Activated CD8-positive, alpha-beta memory T cell treated with anti-CD3 and anti-CD28 coated beads for 1 hour (primary cell): ENCODE measurements at places on chromosomes 12 and 14.

- no peak for DNase-seq
Observed at GRCh38 chr12:92802906-92803305, 100.1 kb downstream of the PLEKHG7 start.

DNA sequence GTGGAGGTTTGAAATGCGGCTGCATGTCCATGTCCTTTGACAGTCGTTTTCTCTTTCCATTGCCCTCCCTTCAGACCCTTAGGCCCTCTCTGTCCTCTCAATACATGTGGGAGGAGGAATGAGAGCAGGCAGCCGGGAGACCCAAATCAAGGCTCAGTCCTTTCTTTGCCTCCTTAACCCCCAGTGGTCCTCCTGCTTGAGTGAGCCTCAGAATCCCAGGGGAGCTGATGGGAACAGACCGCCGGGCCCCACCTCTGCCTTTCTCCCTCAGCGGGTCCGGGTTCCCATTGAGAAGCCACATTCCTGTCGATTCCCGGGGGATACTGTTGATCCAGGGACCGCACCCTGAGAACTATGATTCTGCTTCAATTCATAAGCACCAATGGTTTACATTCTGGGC lies 77.9 kb upstream of the RFLNA start:
- DNase-seq, result no peak

- DNase-seq, result no peak
Observed at GRCh38 chr14:25014440-25014839, 35.5 kb downstream of the STXBP6 start.

DNA sequence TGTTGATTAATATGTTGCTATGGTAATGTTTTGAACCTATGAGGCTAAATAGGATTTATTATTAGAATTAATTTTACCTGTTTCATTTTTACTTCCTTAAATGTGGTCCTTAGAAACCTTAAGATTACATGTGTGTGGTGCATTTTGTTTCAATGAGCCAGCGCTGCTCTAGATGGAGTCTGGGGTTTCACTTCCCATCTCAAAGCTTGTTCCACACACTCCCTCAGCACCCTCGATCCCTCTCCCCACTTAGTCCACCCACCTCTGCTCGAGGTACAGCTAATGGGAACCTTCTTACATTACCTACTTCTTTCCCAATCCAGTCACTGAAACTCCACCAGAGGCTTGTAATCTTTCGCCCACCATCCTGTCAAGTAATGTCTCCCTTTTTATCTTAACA lies 205.2 kb downstream of the PAX9 start:
- DNase-seq, result no peak

GRCh38 chr14:105146181-105146975 lies 22.2 kb downstream of the JAG2 start:
- no peak for DNase-seq

GRCh38 chr12:48340943-48341342 lies 9.8 kb downstream of the ZNF641 start:
- DNase-seq, result no peak

GRCh38 chr14:69943084-69943780 lies 64.0 kb downstream of the SMOC1 start:
- DNase-seq, result no peak

DNA sequence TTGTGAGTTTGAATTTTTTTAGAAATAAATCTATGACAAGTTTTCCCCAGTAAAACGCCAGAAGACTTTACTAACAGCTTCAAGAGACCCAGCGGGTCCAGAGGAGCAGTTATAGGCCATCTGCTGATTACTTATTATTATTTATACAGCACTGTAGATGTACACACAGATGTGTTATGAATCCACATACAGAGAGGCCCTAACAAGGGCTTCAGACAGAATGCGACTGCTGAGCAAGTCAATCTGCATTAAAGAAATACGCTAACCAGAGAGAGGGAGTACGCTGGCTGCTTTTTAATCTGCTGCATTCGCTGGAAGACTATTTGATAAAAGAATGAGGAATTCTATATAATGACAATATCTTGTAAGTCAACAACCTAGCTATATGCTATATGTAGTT lies 32.5 kb downstream of the ATF7 start:
- no peak for DNase-seq

DNA sequence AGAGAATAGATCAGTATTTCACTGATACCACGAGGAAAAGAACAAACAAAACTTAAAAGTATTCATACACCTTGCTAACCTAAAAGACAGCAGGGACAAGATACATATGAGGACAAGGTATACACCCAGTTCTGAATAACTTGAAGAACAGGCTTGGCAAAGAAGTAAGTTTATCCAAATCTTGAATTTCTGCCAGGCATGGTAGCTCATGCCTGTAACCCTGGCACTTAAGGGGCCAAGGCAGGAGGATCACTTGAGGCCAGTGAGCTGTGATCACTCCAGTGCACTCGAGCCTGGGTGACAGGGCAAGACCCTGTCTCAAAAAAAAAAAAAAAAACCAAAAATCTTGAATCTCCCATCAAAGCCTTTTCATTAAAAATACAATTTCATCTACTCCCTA lies 25.0 kb downstream of the EIF2S1 start:
- DNase-seq, result no peak

- no peak for DNase-seq
Observed at GRCh38 chr14:67385618-67386017, 25.5 kb downstream of the EIF2S1 start.

GRCh38 chr14:31937730-31938346 lies 139.3 kb upstream of the ARHGAP5 start:
- DNase-seq, result peak; percentile 21

DNA sequence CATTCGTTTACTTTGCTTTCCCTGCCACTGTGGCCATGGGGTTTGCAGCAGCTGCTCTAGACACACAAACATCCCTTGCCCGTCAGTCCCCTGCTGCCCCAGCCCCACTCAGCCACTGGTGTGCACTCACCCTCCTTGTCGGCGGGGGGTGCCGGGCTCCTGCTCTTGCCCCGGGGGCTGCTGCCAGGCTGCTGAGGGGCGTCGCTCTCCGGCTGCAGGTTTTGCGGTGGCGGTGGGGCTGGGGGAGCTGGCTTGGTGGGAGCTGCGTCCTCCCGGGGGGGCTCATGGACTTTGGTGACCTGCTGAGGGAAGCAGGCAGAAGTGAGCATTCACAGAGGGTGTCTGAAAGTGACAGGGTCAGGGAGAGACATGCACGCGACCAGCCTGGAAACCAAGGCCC lies 67.1 kb downstream of the RFLNA start:
- no peak for DNase-seq

GRCh38 chr12:27919671-27920235 lies 52.8 kb downstream of the PTHLH start:
- DNase-seq, result no peak

DNA sequence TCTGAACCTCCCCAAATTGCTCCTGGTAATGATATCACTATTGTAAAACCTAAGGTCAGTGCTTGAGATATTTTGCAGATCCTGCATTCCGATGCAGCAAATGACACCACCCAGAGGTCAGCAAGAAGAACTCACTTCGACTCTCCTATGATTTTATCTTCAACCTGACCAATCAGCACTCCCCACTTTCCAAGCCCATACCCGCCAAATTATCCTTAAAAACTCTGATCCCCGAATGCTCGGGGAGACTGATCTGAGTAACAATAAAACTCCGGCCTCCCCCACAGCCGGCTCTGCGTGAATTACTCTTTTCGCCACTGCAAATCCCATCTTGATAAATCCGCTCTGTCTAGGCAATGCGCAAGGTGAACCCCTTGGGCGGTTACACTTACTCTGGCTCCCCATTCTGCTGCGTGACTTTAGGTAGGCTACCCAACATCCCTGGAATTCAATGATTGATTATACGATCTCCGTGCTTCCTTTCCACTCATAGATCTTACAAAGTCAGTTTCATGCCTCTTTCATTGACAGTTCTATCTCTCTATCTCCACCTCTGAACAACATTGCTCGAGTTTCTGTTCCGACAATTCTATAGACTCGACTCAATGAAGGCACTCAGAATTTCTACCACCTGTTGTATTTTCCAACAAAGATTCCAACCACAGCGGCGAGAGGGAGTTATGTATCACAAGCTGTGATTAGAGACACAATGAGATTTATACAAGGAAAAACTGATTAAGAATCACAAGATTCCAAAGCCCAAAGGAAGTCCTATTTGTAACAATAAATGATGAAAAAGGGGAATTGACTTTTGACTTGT lies 939 bp downstream of the NPC2 start:
- no peak for DNase-seq

DNA sequence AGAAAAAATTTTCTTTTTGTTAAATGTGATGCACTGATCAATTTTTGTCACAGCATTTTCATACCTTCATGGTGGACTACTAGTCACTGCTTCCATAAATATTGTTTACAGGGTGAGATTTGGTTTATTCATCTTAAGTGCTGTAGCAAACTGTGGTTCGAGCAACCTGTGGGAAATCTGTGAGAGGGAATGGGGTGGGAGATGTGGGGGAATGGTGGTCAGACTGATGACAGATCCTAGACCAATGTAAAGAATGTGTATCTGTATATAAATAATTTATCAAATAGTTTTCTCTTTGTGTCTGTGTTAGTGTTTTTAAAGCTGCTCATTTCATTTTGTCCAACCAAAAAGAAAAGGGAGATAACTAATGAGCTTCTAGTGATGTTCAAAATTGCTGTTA lies 26.7 kb downstream of the CSRP2 start:
- DNase-seq, result no peak

GRCh38 chr12:104935886-104936285 lies 22.2 kb downstream of the SLC41A2 start:
- DNase-seq, result no peak

DNA sequence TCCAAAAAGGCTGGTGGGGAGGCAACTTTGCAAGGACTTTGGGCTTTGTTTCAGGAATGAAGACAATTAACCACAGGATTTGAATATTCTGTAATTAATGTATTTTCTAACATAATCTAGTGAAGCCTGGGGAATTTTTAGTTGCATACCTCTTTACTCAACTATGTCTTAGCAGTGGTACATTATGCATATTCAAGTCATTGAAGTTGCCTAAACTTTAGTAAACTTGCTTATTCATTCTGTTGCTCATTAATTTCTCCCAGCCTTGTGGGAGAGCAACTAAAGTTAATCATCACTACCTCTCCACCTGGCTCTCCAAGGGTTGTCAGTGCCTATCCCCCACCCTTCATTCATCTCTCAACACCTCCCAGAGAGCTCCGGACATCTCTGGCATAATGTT lies 54.2 kb downstream of the IFNG-AS1 start:
- no peak for DNase-seq
